H7 (cell line): ENCODE measurements at places on chromosomes 11 and 22. TPM values are rescaled to one million over a fixed set of nuclear protein-coding genes. Genes with fewer than 3 reads are reported as not detected.

The CASP12 gene
- not detected in 2 replicates for total RNA-seq

The OR8D4 gene
- total RNA-seq, result not detected in 2 replicates

The NXPE2 gene
- total RNA-seq, result not detected in 2 replicates

The OR5D13 gene
- not detected in 2 replicates for total RNA-seq

The APOL4 gene
- total RNA-seq, result not detected in 2 replicates

The DDI1 gene
- total RNA-seq, result not detected in 2 replicates

The PAX6 gene
- 12.3 and 23.3 TPM in 2 replicates for total RNA-seq

The SLC25A18 gene
- total RNA-seq, result 0.66 and 0.81 TPM in 2 replicates

The SLC15A3 gene
- 2.7 and 6.1 TPM in 2 replicates for total RNA-seq

The CST6 gene
- 0.48 TPM in 1 of 2 replicates, not detected in the other for total RNA-seq

The EXPH5 gene
- 1.2 and 1.9 TPM in 2 replicates for total RNA-seq

The P2RY6 gene
- total RNA-seq, result 0.66 TPM in 1 of 2 replicates, not detected in the other

DNA sequence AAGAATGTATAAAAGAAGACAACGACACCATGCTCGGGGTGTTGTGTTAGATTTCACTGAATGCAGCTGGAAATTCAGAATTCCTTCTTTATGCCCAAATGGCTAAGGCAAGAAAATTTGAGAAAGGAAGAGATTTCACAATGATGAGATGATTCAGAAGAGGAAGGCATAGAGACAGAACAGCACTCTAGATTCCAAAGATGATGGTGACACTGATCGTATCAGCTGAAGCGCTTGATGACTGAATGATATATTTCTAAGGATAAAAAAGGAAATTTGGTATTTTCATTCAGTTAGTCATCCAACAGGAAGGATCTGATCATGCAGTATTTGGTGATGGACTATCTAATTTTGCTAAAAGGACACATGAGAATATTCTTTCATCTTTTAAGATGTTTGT is 189.2 kb downstream of the EFCAB6 start:
- DNase-seq, result no peak

DNA sequence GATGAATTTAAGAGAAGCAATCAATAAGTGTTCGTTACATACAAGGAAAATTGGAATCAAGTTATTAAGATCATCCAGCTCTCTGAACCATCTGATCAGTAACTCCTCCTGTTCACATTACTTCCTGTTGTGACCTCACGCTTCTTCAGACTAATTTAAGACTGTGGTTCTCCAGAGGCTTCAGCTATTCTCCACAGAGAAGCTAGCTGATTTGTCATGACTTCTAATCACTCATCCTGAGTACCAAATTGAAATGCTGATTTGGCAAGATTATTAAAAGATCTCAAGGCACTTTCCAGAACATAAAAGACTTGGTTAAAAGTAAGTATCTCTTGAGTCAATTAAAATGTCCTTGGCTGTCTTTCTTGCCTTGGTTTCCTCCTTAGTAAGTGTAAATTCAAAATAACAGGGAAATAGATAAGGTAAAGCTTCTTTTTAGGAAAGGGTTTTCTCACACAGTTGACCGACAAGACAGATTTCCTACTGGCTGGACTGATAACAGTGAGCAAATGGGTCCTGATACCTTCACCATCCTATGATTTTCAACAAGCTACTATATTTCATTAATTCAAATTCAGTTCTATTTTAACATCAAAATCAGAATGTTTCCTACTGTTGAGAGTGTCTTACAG is 38.5 kb downstream of the GAB2 start:
- no peak for DNase-seq

GRCh38 chr11:128615076-128615475 is 27.7 kb upstream of the ETS1 start:
- DNase-seq, result no peak

DNA sequence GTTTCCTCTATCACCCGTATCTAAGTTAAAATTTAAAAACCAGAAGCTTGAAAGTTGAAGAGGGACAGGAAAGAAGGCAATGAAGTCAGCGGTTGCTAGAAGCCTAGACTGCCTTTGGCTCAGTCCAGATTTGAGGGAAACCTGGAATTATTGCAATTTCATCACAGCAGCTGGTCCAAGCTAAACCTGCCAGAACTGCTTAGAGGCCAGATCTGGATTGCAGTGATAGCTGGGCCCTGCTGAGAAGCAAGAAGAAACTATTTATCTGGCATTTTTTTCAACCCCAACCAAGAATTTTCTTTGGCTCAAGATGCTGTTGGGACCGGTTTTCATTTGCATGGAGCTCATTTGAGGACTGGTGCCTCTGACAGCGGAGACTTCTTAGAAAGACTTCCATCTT is 121.5 kb upstream of the TEAD1 start:
- DNase-seq, result no peak

DNA sequence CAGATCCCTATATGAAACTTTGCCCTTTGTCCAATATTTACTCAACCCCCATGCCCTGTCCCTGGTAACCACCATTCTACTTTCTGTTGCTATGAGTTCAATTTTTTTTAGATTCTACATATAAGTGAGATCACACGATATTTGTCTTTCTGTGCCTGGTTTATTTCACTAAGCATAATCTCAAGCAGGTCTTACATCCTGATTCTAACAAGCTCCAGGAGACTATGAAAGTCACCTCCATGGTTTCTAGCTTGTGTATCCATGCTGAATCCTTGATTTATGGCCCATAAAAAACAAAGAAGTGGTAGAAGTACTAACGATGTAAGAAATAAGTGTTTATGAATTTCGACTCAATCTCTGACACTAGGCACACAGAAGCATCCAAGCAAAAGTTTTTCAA is 68.0 kb downstream of the OR5AK2 start:
- no peak for DNase-seq

- DNase-seq, result peak; percentile 41
Measured at GRCh38 chr11:114953039-114953438, 274.7 kb downstream of the NXPE2 start.

GRCh38 chr22:24423519-24424000 is 3.8 kb upstream of the ADORA2A start:
- peak; percentile 97 for DNase-seq

DNA sequence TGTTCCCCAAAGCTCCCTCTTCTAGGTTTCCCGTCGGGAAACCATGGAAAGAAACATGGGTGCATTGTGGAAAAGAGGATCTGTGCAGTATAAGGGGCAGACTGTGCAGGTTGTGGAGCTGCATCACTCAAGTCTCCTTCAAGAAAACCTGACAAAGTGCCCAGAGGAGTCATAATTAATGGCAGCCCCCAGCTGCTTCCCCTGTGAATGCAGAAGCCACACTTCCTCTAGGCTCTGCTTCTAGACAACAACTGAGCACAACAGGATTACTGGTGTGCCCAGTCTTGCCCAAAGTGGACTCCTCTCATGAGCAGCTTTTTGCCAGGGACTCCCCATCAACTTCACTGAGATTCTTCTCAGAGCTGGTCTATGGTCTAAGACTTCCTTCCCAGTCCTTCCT is 42.6 kb upstream of the SCUBE2 start:
- DNase-seq, result no peak

GRCh38 chr22:19525116-19525660 is 978 bp upstream of the CLDN5 start:
- no peak for DNase-seq

DNA sequence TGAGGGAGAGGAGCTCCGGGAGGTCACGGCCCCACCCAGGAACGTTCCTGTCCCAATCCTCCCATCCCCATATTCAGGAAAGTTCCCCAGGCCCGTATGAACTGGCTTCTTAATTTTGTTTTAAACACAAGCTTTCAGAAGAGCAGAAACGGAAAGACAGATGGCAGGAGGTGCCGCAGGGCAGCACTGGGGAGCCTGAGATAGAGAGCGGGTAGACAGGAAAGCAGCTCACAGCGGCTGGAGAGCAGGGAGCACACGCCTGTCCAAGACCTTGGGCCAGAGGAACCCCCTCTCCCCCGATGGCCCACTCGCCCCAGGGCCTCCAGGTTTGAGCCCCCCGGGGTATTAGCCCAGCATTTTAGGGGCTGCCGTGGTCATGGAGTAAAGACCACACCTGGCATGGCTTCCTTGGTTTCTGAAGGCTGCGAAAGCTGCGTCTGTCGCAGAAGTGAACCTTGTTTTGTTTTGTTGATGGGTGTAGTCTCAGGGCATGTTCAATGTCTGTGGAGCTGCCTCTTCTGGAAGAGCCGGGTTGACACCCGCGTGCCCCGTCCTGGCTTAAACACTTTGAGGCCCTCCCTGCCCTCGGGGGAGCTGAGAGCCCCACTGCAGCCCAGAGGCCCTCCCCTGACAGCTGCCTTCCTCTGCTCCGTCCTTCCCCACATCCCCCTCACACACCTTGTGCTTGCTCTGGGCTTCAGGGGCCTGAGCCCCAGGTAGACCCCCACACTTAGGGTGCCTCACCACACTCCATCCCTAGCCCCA is 17.9 kb upstream of the KCNQ1OT1 start:
- DNase-seq, result no peak

- no peak for DNase-seq
Measured at GRCh38 chr22:46066691-46067090, 83.6 kb upstream of the PPARA start.

GRCh38 chr11:89175796-89176195 is 1.9 kb upstream of the TYR start:
- DNase-seq, result no peak

DNA sequence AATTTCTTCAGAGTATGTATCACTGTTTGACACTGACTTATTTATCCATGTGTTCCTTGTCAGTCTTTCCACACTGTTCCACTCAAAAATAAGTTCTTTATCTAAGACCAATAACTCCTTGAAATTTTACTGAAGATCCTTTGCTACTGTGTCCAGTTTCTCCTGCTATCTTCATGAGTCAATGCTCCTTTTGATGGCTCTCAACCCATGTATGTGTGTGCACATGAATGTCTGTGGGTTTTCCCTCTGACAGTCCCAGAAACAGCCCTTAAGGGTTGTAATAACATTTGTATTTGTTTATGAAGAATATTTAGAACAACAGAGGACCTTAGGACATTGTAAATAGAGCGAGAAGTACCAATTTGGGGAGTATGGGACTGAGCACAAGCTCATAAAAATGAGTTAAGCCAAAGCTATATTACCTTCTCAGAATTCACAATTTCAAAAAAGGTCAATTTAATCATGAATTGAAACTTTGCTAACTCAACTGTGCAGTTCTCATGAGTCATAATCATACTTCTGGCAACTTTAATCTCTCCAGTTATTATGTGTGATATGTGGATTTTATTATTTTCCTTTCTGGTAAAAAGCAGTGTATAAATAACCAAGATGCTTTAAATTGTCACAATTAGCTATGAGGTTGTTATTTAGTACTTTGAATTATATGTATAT is 533.6 kb downstream of the CNTN5 start:
- no peak for DNase-seq

DNA sequence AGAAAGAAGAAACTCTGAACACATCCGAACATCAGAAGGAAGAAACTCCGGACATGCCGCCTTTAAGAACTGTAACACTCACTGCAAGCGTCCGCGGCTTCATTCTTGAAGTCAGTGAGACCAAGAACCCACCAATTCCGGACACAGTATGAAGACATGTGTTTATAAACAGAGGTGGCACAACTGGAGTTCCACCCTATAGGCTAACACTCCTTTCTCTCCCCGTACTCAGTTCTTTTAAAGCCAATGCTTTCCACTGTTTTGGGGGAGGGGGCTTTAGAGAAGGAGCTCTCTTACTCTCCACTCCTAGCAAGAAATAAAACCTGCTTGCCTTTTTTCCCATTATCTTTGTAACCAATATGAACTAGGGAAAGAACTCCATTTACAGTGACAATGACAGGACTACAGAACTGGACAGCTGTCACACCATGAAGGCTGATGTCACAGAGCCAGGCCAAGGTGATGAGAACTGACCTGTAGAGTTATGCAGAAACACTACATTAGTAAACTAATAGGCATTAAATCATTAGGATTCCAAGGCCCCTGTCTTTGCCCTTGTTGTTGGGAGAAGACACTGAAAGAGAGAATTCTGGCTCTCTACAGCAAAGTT is 733 bp downstream of the TRIM5 start:
- DNase-seq, result no peak

GRCh38 chr11:62665599-62666258 is 617 bp downstream of the CSKMT start:
- DNase-seq, result peak; percentile 59

DNA sequence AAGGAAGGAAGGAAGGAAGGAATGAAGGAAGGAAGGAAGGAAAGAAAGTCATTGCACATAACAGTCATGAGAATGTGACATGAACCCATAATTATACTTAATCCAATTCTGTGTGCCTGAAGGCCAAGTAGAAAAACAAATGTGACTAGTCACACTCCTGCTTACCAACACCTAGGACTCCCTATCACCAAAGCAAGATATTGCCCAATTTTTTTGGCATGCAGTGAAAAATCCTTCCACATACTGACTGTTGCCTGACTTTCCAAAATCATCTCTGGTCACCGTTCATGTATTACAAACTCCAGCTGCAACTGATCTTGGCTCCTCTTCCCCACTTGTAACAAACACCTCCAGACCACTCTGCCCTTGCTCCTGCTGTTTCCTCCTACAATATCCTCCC is 516.8 kb downstream of the OPCML start:
- no peak for DNase-seq

GRCh38 chr11:33785609-33786008 is 11.3 kb upstream of the FBXO3 start:
- no peak for DNase-seq

DNA sequence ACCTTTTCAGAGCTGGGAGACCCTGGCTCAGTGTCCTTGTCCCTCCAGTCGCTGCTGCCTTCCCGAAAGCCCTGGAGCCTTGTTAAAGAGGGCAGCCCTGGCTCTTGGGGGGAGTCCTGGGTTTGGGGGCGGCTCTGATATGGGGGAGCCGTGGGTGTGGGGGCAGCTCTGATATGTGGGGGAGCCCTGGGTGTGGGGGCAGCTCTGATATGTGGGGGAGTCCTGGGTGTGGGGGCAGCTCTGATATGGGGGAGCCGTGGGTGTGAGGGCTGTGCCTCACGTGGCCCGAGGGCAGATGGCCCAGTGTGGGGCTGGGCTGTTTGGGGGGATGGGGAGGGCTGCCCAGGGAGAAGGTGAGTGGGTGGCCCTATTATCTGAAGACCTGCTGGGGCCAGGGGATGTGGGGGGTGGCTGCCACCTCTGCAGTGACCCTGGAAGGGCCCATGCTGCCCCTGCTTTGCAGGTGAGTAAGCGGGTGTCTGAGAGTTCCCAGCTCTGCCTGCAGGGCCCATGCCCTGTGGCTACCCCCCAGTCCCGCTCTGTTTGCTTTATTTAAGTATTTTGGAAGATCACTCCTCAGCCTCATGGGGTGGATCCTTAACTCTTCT is 30.9 kb upstream of the GRAMD4 start:
- no peak for DNase-seq

- DNase-seq, result peak; percentile 33
Measured at GRCh38 chr11:64799623-64800302, 3.3 kb downstream of the MAP4K2 start.

GRCh38 chr11:69053169-69053477 is 4.4 kb downstream of the TPCN2 start:
- DNase-seq, result peak; percentile 45

GRCh38 chr22:30705710-30706651 is 11.3 kb downstream of the OSBP2 start:
- DNase-seq, result no peak

GRCh38 chr11:65129649-65130441 is 4.5 kb downstream of the SYVN1 start:
- DNase-seq, result peak; percentile 72

DNA sequence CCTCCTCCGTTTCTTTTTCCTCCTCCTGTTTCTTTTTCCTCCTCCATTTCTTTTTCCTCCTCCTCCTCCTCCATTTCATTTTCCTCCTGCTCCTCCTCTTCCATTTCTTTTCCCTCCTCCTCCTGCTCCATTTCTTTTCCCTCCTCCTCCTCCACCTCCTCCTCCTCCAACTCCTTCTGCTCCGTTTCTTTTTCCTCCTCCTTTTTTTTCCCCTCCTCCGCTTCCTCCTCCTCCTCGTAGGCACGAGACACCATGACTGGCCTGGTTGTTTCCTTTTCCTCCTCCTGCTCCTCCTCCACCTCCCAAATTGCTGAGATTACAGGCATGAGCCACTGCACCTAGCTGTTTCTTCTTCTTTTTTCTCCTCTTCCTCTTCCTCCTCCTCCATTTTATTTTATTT is 25.6 kb upstream of the DRICH1 start:
- DNase-seq, result no peak
